T-helper 2 cell (primary cell): ENCODE measurements at places on chromosomes 4 and X.

DNA sequence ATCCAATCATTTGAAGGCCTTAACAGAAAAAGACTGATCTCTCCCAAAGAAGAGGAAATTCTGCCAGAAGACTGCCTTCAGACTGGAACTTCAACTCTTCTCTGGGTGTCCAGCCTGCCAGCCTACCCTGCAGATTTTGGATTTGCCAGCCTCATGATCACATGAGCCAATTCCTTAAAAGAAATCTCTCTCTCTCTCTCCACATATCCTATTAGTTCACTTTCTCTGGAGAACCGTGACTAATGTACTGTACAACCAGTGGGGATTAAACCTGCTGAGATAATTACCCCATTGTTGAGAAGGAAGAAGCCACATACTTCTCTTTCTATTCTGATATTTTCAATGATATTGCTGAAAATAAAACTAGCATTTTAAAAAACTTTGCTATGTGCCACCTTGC is 711.3 kb upstream of the AMOT start:
- no peak for DNase-seq

DNA sequence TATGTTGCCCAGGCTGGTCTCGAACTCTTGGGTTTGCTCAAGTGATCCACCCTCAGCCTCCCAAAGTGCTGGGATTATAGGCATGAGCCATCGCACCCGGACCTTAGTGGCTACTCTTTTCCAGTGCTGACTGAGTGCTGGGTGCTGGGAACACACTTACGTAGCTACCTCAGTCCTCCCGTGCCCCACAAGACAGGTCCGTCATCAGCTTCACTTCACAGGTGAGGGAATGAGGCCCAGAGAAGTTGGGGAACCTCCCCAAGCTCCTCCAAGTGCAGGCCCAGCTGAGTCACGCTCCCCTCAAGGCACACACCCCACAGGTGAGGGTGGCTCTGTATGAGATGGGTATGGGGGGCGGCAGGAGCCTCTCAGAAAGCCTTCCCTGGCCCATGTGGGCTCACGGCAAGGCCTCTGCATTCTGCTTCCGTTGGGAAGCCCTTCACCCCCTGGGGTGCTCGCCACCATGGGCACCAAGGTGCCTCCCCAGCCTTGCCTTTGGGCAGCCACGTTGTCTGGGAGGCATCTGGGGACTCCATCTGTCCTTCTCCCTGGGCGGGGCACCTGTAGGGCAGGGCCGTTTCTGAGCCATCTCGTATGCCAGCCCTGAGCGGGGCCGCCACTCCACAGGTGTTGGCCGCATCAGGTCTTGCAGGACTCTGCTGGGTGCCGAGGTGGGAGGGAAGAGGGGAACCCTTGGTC is 28.4 kb downstream of the NSG1 start:
- no peak for DNase-seq

DNA sequence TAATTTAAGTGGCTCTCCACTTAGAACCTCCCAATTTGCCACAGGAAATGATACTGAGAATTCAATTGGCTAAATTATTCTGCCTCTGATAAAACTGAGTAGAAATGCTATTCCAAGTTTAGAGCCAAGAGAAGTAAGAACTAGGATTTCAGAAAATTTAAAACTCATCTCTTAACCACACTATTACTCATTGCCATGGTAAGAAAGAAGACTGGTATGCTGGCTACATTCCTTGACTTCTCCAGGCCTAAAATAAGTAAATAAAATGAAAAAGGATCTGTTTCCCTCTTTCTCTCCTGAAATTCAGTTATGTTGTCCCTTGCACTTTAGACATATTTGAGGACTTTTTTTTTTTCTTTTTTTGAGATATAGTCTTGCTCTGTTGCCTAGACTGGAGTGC is 23.3 kb downstream of the ZNF280C start:
- DNase-seq: no peak

DNA sequence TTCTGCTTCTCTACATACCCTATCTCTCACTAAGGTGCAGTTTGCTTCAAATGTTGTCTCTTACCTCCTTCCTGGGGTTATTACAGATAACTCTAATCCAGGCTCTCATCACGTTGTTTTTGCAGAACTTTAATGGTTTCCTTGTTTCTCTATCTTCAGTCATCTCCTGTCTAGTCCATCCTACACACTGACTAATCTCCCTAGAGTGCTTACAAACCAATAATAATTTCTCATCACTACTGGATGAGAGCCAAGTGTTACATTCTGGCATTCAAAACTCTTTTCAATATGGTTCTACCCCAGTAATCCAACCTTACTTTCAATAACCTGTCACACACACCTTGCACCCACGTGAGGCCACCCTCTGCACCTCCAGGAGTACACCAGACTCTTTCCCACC is 86.1 kb downstream of the SYNPO2 start:
- no peak for DNase-seq

GRCh38 chr4:8504279-8505007 is 63.9 kb downstream of the TRMT44 start:
- DNase-seq: no peak

DNA sequence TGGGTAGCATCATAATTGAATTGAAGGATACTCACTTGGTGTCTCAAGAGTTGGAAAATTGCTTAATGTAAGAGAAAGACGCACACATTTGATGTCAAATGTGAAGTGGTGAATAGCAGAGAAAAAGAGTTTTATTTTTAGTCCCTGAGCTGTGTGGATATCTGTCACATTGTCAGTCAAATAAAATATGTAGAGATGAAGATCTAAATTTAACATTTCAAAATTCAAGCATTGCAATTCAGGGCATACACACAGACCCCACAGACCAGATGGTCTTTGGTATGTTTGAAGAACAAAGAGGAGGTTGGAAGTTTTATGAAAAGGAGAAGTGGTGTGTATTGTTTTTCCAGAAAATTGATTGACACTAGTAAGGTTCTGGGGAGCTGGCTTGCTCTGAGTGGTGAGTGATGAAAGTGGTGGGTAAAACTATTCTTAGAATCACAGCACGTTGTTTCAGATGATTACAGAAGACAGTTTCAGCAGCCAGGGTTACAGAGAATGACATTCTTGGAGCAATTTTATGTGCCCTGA is 44.9 kb upstream of the BBS12 start:
- no peak for DNase-seq

DNA sequence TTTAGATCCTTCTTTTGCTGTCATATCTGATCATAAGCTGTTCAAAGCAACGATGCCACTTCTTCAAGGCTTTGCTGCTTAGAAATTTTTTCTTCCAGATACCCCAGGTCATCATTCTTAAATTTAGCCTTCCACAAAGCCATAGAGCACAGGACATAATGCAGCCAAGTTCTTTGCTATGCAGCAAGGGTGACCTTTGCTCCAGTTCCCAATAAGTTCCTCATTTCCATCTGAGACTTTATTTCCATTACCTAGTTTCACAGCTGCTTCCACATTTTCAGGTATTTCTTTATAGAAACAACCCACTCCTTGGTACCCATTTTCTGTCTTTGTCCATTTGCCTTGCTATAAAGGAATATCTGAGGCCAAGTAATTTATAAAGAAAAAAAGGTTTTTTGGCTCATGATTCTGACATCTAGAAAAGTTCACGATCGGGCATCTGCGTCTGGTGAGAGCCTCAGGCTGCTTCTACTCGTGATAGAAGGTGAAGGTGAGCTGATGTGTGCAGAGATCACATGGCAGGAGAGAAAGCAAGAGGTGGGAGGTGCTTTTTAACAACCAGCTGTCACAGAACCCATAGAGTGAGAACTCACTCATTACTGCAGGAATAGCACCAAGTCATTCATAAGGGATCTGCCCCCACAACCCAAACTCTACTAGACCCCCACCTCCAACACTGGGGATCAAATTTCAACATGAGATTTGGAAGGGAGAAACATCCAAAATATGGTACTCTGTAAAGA is 11.8 kb upstream of the TASL start:
- no peak for DNase-seq
